Mammary epithelial cell (primary cell): ENCODE measurements at places on chromosomes 1 and 21.

GRCh38 chr21:29155118-29155932 is 24.9 kb downstream of the MAP3K7CL start:
- DNase-seq = peak; percentile 61

GRCh38 chr1:25802915-25803314 is 2.9 kb downstream of the SELENON start:
- DNase-seq = no peak

- no peak for DNase-seq
These were observed 10.3 kb upstream of the THEMIS2 start for GRCh38 chr1:27862004-27862403.

- DNase-seq = peak; percentile 86
These were observed 1.5 kb downstream of the LSS start for GRCh38 chr21:46226920-46227599.

DNA sequence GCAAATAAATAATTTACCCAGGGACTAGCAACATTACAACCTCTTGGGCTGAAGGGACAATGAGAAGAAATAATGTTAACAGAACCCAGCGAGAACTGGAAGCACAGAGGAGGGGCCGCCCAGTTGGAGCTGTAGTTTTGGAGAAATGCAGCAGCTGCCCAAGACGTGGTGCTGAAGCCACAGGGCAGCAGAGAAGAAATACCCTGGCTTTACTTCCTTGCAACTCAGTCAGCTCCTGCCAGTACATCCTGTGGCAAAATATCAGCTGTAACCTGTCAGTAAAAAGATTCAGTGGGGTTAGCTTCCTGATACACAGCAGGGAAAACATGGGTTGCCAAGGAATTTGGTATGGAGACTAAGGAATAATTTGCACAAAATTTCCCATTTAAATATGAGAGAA is 283.6 kb upstream of the USP25 start:
- no peak for DNase-seq

DNA sequence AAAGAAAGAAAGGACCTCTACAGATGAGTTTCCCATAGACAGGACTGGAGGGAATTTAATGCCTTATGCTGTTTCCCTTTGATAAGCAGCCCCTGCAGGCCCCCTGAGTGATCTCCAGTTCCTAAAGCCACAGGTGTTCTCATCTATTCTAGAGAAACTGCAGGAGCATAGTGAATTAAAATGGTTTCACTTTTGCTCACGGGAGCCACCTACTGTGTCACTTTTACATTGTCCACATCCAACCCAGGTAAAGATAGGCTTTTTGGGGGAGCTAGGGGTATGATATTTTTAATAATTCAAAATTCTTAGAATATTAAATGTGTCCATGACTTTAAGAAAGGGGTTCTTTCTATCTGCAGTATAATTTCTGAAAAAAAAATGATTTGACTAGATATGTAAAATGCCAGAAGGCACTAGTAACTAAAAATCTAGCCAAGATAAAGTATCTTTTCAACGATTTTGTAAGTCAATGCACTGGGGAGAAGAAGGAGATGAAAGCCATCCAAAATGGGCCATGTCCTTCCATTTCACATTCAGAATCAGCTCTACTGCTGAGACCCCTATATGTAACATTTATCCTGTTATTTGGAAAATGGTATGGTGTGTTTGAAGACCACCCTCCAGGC is 267.3 kb upstream of the DUSP10 start:
- DNase-seq = no peak

- no peak for DNase-seq
These were observed 13.1 kb downstream of the UBIAD1 start for GRCh38 chr1:11285883-11286734.

DNA sequence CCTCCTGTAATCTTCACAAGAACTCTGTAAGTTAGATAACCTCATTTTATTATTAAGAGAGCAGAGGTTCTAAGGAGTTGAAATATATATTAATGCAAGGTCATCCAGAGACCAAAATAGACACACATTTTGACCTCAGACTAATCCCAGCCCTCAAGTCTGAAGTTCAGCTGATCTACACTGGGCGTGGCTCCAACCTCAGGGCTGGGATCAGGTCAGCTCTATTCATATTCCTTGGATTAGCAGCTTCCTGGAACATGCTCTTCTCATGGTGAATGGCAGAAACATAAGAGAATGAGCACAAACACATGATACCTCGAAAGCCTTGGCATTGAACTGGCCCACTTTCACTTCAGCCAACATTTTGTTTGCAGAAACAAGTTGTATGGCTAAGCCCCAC is 200.8 kb upstream of the ST6GALNAC5 start:
- no peak for DNase-seq

GRCh38 chr1:1020415-1021009 is 592 bp downstream of the AGRN start:
- no peak for DNase-seq

GRCh38 chr1:39080831-39081270 is 54.7 kb downstream of the NDUFS5 start:
- DNase-seq = no peak

DNA sequence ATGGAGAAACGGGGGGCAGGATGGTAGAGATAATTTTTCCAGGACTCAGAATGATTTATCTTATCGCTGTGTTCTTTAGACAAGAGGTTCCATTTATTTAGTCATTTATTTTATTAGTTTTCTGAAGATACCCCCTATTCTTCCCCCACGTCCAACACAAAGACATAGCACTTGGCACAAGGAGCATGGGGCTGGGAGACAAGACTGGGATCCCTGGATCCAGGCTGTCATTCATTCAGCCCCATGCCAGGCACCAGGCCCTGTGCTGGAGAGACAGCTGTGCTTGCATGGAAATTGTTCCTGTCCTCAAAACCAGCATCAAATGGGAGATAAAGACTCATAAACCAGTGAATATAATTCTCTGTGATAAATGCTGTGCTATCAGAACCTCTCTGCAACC is 27.1 kb upstream of the PLXNA2 start:
- DNase-seq = no peak

- no peak for DNase-seq
These were observed 1379.1 kb upstream of the ADGRL4 start for GRCh38 chr1:80385650-80386049.

DNA sequence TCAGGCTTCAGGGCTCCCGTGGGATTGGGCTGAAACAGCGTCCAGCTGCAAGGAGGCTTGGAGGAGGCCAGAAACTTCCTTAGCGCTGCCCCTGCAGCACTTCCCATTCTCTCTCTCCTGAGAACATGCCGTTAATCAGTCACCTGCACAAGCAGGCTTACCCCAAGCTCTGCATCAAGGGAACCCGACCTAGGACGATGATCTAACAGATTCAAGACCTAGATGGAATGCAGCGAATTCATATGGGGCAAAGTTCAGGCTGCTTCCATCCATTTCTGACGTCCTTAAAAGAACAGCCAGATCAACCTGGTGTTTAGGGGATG is 114.1 kb downstream of the ERG start:
- no peak for DNase-seq

DNA sequence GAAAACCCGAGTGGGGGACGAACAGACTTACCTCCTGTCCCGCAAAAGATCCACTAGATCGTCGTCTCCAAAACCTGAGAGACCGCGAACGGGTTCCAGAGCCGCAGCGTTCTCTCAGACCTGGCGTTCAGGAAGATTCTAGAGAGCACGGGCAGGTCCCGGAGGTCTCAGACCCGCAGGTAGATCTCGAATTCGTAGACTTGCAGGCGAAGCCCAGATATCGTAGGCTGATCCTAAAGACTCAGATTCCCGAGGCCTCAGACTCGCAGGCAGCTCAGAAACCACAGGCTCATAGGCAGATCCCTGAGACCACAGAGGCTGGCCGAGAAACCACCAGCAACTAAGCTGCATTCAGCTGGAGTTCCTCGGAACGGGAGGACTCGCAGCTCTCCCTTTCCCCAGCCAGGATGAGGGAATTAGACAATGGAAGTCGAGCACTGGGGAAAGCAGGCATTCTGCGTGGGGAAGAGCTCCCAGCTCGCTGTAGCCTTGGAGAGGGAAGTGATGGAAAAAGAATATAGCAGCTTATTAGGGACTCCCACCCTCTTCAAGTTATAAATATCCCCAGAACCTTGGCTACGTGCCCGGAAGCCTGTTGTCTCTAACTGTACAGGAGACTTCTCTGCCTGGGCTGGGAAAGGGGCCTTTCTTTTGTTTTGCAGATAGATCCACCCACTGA is at the start of gene ZNF436:
Gene ZNF436 (minus strand): TSS at position 502 of the 679 bp plus-strand sequence. CDS start 1,831 bp downstream, outside the sequence.
- peak; percentile 66 for DNase-seq

GRCh38 chr1:198880397-198880796 is 241.6 kb downstream of the PTPRC start:
- DNase-seq = no peak

DNA sequence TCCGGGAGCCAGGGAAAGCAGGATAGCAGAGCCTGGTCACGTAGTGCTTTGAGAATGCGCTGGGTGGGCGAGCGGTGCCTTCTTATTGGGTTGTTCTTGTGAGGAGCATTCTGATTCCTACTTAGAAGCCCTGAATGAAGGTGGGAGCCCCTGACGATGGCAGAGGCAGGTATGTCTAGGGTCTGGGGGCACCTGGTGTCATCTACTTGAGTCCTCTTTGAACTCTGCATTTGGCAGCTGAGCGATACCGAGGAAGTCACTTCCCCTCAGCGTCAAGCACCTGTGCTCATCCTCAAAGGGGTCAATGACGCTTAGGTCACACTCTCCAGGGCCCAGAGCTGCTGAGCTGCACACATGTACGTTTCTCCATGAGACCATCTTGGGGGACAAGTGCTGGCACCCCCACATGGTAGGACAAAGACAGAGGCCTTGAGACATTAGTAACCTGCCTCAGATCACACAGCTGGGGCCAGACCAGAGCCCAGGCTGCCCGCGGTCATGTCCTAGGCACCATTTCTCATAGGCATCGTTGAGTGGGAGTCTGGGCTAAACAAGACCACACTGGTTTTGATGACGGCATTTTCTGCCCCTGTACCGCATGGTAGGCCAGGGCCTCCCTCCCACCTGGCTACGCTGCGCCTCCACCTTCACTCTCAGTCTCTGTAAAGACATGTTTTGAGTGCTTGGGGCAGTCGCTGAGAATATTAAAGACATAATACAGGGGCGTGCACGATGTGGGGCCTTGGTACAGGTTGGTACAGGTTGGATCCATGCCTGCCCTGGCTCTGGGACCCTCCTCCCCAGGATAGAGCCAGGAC is 69.1 kb upstream of the ABCG1 start:
- peak; percentile 19 for DNase-seq

- DNase-seq = no peak
These were observed 17.6 kb upstream of the GBP2 start for GRCh38 chr1:89143484-89143883.

DNA sequence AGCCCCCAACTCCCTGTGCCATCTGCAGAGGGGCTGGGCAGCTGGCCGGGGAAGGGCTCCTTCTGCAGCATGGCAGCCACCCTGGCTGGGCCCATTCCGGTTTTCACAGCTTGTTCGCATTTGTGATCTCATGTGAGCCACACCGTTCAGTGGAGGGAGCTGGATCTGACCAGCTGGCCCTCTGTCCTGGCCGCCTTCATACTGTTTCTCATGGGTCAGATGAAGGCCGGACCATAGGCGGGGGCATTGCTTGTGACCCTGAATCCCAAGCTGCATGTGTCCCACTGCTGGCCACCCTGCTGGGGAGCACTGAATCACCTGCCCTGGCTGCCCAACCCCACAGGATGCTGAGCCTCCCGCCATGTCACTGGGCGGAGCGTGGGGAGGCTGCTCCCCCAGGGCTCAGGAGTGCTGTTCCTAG is 36.4 kb upstream of the PRSS38 start:
- DNase-seq = no peak

GRCh38 chr1:231590453-231591198 is 36.0 kb upstream of the DISC1 start:
- DNase-seq = peak; percentile 51

DNA sequence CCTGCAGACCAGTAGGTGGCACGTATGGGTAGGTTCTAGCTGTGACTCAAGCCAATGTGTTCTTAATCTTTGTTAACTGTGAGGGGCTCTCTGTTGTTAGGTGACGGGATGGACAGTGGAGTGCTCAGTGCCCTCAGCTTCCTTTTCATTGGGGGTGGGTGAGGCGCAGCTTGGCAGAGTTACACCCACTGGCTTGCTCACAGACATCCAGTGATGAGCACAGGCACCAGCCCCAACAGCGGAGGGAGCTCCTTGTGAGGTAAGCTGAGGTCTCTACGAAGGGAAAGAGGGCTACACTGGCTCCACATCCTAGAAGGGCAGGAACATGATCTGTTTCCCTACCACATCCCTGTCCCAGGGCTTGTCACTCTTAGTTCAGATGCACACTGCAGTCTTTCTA is 871.3 kb downstream of the LRRIQ3 start:
- no peak for DNase-seq

GRCh38 chr1:181855380-181855779 is 206.1 kb downstream of the ZNF648 start:
- DNase-seq = no peak

DNA sequence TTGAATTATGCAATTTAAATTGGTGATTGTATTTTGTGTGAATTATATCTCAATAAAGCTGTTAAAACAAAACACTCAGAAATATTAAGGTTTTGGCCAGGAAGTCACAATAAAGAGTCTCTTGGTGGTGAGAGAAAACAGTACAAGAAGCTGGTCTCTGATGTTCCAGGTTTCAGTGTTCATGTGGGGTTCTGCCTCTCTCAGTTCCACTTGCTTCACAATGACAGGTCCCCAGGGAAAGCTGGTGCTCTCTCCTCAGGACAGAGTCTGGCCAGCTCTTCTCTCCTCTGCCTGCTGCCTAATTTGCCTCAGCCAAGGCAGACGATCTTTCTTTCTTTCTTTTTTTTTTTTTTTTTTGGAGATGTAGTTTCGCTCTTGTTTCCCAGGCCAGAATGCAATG is 342.9 kb upstream of the PLXNA2 start:
- DNase-seq = no peak

DNA sequence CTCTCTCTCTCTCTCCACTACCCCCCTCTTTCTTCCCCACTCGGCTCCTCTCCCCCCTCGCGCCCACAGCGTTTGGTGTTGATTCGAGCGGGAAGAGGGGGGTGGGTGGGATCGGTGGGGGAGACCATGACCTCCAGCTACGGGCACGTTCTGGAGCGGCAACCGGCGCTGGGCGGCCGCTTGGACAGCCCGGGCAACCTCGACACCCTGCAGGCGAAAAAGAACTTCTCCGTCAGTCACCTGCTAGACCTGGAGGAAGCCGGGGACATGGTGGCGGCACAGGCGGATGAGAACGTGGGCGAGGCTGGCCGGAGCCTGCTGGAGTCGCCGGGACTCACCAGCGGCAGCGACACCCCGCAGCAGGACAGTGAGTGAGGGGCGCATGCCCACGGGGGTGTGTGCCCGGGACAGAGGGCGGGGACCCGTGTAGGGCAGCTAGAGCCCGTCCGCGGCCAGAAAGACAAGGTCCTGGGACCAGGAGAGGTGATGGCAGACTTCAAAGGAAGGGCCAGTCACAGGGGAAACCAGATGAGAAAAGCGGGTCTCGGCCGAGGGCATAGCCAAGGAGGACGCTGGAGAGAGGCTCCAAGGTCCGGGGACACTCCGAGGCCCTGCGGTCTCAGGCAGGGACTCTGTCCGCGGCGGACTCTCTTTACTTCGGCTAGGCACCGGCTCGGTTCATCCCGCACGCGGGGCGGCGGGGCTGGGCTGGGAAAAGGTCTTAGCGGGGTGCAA is at the start of gene PRRX1:
Gene PRRX1 (plus strand): TSS at position 39 of the 735 bp plus-strand sequence. CDS start 88 bp downstream, at position 127.
- DNase-seq = peak; percentile 19

GRCh38 chr1:173400387-173400995 is 76.6 kb upstream of the PRDX6 start:
- no peak for DNase-seq
